ENCODE measurements at places on chromosomes 4 and X.

DNA sequence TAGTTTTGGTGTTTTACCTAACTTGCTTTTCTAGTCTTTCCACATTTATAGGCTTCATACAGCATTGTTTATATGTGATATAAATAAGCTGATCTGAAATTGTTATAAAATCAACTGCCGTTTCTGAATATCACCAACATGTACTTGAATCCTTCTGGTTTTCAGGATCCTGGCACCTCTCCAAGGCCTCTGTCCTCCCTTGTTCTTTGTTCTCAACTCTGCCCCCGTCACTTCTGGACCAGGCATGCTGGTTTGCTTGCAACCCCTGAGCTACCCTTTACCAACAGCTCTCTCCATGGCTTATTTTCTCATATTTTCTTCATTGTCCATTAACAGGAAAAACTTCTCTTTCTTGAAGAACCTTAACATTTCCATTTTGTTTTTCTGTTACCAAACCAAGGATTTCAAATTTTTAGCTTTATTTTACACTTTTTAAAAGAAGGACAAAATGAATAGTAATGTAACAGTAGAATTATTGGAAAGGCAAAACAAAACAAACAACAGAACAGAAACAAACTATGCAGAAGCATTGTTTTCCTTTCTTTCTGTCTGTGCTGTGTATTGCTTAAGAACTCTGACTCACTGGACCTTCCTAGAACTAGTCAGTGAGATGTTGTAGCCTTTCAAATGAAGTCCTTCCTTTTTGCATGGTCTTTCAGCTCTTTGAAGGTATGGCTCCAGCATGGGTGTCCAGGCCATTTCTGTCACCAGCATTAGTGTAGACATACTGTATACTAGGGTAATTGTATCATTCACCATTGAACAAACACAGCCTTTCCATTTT is 44.8 kb downstream of the BANK1 start:
- DNase-seq: no peak

GRCh38 chr4:74441744-74442143 is 3.2 kb upstream of the AREG start:
- no peak for DNase-seq

DNA sequence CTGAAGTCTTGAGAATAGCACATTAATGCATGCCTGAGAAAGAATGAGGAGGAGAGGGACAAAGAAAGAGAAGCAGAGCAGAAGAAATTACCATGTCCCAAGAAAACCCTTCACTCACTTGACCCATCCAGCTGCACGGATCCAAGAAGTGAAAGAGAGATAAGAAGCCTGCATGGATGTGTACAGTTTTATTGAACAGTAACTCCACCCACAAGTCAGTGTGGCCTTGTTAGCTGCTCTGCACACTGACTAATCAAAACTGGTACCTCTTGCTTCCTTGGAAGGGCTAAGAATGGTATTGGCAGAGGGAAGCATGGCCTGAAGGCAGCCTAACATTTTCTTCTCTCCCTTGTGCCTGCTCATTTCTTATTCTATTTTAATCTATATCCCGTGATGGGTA is 163.9 kb downstream of the SLC7A11 start:
- no peak for DNase-seq

GRCh38 chr4:6622744-6623143 is 17.7 kb upstream of the MRFAP1 start:
- no peak for DNase-seq

DNA sequence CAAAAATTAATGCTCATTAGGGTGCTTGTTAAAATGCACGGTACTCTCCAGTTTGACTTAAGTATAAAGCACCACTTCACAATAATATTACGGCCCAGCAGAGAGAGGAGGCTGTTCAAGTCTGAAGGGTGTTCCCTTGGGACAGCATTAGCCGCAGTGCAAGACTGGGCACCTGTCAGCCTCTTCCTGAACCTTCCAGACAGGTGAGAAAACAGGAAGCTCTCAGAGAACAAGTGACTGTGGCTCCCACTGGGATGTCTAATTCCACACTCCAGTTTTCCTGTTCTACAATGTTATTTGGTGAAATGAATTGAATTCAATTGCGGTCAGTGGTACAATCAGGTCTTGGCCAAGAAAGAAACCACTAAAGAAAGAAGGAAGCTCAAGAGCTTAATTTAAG is 414.4 kb downstream of the SMARCA1 start:
- peak; percentile 68 for DNase-seq

GRCh38 chr4:132297346-132297745 is 851.7 kb upstream of the PCDH10 start:
- DNase-seq: peak; percentile 1

GRCh38 chrX:22325096-22325495 is 52.4 kb downstream of the CBLL2 start:
- DNase-seq: no peak

DNA sequence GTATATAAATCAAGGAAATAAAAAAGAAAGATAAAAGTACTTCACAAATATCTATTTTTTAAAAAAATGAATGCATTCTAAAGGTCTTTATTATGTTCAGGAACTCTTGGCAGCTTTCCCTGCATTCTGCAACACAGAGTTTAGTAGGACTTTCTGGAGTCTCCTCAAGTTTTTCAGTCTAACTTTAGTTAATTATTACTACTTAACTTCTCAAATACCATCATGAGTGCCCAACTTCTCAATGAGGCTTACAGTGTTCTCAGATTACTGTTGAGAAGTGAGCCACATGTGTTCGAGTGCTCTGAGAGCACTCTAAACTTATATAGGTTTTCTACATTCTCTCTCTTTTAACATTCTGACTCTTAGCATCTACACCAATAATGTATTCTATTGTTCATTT is 1852.9 kb upstream of the PCDH10 start:
- no peak for DNase-seq

DNA sequence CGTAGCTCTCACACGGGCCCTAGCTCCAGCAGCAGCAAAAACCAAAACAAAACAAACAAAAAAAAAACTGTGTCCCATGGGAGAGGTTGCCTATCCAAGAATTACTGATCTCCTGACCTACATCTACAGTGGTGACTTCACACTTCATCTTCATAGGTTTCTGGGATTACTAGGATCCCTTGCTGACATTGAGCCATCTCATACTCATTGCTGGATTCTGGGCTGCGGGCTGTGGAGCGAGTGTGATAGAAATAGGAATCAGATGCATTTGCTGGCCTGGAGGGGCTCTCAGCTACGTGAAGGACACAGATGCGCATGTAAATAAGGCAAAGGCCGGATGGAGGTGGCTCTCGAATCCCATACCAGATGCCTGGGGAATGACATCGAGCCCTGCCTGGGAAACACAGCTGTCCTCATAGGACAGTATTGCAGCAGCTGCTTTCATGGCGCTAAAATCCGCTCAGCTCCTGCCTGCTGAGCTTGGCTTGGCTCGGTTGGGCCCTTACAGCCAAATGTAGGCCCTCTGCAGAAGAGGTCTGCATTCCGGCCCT is 41.7 kb downstream of the CNGA2 start:
- DNase-seq: peak; percentile 73

GRCh38 chr4:151917145-151917734 is 156.4 kb upstream of the GATB start:
- DNase-seq: no peak

DNA sequence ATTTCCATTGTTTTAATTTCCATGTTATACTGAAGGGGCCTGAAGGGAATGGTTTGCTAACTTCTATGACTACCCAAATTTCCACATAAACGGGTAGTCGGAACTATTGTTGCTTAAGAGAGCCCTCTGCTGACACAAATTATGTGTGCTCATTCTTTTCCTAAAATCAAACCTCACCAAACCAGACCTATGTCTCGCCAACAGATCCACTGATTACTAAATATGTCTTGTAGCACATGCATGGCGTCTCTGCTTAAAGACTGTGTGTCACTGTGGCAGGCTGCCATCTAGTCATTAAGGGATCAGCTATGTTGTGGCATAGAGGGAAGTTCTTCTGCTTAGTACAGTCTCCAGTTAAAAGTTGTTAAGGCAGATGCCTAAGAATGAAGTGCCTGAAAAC is 25.1 kb downstream of the PIR start:
- DNase-seq: no peak

- DNase-seq: peak; percentile 58
Observed at GRCh38 chr4:139825523-139826014, 159.9 kb downstream of the MGST2 start.

DNA sequence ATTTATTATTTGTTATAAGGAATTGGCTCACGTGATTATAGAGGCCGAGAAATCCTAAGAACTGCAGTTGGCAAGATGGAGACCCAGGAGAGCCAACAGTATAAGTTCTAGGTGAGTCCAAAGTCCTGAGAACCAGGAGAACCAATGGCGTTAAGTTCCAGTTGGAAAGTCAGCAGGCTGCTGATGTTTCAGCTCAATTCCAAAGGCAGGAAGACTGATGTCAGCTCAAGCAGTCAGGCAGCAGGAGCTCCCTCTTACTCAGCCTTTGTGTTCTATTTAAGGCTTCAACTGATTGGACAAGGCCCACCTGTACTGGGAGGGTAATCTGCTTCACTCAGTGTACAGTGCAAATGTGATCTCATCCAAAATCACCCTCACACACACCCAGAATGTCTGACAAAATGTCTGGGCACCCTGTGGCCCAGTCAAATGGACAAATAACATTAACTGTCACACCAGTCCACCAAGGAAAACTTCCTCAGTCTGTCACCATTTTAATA is 30.8 kb upstream of the TBL1X start:
- DNase-seq: no peak

DNA sequence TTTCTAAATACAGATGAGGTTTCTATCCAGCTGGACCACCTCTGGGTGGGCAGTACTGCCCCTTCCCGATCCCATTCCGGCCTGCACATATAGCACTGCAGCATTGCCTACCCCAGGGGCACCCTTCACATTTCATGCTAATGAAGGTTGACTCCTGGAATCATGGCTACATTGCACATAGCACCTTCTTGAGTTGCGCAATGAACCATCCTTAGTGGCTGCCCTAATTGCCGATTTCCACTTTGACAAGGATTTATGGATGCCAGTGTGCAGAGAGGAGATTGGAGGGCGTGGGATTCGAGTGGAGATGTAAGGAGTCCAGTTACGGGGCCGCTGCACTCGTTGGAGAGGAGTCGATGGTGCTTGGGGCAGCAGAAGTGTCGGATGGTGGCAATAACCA is 229.0 kb downstream of the FRMPD4 start:
- no peak for DNase-seq

GRCh38 chrX:123324625-123325024 is 140.5 kb downstream of the GRIA3 start:
- no peak for DNase-seq

GRCh38 chr4:149746276-149746675 is 69.4 kb downstream of the IQCM start:
- no peak for DNase-seq

GRCh38 chr4:47598896-47599295 is 113.8 kb downstream of the ATP10D start:
- no peak for DNase-seq

DNA sequence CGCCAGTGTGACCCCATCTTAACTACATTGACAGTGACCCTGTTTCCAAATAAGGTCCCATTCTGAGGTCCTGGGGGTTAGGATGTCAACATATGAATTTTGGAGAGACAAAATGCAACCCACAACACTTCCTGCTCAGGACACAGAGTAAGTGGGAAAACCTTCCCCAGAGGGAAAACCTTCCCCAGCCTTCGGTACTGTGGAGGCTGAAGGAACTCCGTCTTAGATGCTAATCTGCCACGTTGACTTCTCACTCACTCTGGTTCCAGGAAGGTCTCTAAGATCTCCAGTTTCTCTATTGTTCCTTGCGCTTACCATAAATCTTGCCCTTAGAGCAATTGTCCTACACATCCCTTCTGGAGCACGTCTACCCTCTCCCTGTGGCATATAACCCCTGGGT is 29.7 kb upstream of the HMX1 start:
- no peak for DNase-seq

GRCh38 chr4:56217343-56217890 is 169.9 kb downstream of the AASDH start:
- DNase-seq: no peak

DNA sequence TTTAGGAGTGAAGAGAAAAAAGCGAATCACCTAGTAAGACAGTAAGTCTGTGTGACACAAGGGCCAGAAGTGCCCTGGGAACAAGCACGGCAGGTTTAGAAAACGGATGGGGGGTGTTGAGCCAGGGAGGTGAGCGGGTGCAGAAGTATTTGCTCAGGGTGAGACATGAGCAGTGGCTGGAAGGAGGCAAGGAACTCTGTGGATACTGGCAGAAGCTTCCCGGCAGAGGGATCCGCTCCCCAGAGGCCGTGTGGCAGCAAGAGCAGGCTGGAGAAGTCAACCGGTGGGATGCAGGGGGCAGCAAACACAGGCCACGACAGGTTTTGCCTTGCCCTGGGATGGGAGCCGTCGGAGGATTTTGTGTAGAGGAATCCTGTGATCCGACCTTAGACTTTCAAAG is 2.3 kb upstream of the UVSSA start:
- no peak for DNase-seq

DNA sequence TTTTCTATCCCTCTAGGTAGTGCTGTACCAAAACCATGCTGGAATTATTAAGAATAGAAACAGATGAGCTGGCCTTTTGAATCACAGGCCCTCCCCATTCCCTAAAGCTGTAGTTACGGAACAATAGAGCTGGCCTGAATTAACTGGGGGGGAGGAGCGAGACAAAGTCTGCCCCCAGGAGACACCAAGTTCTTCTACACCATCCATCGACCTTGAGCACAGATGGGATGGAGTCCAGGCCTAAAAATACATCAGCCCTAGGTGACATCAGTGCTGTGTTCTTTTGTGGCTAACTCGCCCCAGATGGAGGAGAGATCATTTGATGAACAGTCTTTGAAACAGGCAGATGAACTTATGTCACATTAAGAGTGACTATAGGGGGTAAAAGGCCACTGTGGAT is 49.6 kb downstream of the LHFPL1 start:
- no peak for DNase-seq

- DNase-seq: no peak
Observed at GRCh38 chr4:83440148-83440814, 15.3 kb downstream of the HELQ start.

- DNase-seq: peak; percentile 7
Observed at GRCh38 chrX:24110069-24110468, 39.5 kb upstream of the ZFX start.

DNA sequence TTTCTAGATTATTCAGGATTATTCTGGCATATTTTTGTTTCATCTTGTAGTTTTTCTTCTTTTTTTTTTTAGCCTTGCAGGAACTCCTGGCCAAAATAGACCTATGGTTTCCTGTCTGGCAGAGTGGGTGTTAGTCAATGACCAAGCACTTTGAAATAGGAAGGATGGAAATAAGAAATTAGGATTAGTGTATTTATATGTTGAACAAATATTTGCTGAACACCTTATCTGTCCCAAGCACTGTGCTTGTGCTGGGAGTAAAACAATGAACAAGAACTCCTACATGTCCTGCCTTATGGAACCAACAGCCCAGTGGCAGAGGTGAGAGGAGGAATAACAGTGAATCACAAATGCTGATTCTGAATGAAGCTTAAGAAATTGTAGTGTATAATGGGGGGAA is 4.5 kb downstream of the MMRN1 start:
- DNase-seq: no peak

- no peak for DNase-seq
Observed at GRCh38 chr4:37424753-37425152, 180.2 kb downstream of the NWD2 start.

GRCh38 chrX:9988762-9989161 is 21.6 kb downstream of the CLDN34 start:
- no peak for DNase-seq

GRCh38 chrX:25198891-25199290 is 183.1 kb upstream of the ARX start:
- no peak for DNase-seq

Data from DMS79 treated with DMSO at 0.1 percent for 48 hours (cell line).